ENCODE measurements at places on chromosomes 1 and 21. TPM values are rescaled to one million over a fixed set of nuclear protein-coding genes. Genes with fewer than 3 reads are reported as not detected.

DNA sequence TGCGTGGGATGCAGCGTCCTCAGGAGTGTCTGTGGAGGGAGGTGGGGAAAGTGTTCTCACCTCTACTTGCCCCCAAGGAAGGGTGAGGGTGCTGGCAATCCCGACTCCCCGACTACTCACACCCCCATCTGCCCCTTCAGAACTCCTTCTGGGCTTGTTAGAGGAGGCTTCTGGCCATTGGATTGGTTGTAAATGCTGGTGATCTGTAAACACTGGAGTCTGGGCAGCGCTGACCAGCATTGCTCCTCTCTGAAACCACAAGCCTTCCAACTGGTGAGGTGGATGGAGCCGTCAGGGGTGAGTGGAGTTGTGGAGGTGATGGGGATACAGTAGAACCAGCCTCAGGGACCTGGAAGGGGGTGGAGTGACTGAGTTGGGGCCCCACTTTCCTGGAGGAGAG, 59.3 kb downstream of the NKAIN1 start:
- no peak for DNase-seq

DNA sequence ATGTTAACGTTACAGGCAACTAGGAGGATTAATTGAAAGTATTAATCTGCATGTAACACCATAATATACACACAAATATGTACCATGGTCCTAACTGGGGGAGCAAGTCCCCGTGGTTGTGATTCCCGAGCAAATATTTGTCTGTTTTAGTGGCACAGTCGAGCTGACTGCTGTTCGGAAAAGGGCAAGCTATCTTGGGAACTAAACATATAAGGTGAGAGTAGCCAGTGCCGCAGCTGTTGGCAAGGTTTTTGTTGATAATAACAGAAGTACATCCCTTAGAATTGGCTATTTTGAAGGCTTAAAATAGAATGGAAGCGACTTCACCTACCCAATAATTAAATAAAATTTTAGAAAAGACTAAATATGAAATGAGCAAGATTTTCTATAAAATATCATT, 45.5 kb downstream of the UCHL5 start:
- DNase-seq: no peak

DNA sequence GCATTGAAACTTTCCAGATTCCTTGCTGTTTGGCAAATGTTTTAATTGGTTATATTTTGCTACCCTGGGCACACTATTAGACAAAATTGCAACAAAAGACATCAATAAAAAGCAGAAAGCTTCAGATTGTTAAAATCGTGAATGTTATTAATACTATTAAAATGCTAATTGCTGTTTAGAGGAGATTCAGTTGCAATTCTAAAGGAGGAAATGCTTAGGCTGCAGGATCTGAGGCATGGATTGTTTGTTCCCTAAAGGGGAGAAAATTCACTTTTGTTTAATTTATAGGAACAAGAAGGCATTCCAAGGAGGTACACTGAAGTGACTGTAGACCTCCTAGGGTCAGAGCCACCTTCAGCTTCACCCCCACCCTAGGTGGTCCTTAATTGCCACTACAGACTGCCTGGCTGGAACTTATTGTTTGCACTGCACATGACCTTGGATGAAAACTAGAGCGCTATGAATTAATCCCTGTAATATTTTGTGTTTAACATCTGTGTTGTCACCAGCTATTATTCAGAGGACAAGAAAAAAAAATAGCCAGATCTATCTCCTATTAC, 1266.9 kb upstream of the ADGRL2 start:
- no peak for DNase-seq

DNA sequence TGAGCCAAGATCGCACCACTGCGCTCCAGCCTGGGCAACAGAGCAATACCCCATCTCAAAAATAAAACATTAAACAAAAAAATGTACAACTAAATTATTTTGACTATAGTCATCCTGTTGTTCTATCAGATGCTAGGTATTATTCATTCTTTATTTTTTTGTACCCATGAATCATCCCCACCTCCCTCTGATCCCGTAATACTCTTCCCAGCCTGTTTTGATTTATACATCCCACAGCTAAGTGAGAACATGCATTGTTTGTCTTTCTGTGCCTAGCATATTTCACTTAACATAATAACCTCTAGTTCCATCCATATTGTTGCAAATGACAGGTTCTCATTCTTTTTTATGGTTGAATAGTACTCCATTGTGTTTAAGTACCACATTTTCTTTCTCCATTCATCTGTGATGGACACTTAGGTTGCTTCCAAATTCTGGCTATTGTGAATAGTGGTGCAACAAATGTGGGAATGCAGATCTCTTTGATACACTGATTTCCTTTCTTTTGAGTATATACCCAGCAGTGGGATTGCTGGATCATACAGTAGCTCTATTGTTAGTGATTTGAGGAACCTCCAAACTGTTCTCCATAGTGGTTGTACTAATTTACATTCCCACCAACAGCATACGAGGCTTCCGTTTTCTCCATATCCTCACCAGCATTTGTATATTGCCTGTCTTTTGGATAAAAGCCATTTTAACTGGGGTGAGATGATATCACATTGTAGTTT, 84.4 kb downstream of the MACF1 start:
- DNase-seq: no peak

DNA sequence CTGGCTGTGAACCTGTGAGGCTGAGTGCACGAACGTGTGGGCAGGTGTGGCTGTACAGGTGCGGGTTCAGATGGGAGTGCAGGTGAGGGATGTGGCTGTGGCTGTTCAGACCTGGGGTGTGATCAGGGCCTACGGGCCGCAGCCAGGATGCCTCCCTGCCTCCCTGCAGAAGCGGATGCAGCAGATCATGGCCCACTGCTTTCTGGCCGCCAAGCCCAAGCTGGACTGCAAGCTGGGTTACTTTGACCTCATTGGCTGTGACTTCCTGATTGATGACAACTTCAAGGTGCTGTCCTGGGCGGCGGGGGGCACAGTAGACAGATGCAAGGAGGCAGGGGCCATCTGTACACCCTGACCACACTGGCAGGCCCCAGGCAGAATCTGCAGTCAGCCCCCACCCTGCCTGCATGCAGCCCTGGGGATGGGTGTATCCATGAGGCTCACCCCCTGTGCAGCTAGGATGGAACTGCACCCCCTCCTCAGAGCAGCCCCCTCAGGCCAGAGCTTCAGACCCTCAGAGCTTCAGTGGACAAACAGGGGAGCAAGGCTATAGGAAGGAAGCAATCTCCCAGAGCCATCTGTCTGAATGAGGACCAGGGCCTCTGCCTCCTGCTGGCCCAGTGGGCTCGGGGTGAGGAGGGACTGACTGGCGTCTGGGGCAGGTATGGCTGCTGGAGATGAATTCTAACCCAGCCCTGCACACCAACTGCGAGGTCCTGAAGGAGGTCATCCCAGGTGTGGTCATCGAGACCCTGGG, 9.8 kb downstream of the TNFRSF18 start:
- no peak for DNase-seq

DNA sequence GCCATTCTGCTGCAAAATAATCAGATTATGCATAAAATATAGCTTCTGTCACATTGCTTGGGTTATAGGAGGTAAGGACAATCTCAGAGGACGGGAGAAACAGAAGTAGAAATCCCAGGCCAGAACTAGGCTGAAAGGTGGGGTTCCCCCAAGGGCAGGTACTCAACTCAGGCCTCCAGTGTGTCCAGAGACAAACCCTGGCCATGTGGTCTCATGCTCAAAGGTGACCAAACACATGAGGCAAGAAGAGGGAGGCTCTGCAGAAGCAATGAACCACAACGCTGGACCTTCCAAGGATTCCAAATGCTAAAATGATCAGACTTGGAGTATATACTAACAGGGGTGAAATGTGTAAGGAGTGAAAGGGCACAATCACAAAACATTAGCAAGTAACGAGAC, 103.8 kb downstream of the DMRTB1 start:
- DNase-seq: peak; percentile 4

- DNase-seq: peak; percentile 85
Observed at GRCh38 chr1:31155216-31155806, 84.4 kb downstream of the NKAIN1 start.

DNA sequence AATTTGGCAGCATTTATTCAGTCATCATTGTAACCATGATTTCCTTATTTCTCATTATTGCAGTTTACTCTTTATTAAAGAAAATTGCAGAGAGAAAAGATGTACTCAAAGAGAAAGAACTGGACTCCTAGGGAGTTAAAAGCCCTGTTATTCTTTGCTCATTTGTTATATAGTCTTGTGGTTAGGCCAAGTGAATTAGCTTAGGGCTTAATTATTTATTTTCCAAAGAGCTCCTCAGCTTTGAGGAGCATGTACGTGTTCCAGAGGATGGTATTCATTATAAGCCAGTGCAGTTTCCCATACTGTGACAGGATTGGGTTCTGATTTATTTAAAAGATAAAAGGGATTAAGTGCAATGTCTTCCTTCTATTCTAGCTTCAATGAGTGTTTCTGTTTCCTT, 86.4 kb downstream of the GPR161 start:
- no peak for DNase-seq

DNA sequence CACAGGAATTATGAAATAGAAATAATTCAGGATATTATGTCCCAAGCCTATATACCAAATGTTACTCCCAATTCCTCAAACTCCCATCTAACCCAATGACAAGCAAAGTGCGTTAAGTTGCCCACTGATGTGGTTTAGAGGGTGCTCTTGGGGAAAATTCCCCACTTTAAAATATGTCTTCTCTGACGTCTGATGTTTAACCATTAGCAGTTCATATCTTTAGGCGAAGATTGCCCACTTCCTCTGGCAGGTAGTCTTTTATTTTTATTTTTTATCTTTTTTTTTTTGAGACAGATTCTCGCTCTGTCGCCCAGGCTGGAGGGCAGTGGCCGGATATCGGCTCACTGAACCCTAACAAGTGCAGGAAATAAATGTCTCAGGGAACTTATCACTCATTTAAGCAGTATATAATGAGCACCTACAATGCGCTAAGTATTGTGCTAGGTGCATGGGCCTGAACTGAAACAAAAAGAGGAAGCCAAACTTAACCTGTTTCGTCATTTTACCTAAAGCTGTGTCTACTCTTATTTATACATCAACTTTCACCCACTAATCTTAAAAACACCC, 1.3 kb upstream of the LYST start:
- no peak for DNase-seq

- DNase-seq: no peak
Observed at GRCh38 chr1:3689138-3689750, 36.9 kb downstream of the TP73 start.

TNNT2 gene
- 7.3 TPM for total RNA-seq

NPR1 gene
- total RNA-seq: 1.4 TPM

CLCNKB gene
- not detected for total RNA-seq

SPRR1A gene
- not detected for total RNA-seq

Measured in Caco-2 (cell line).